ENCODE measurements at places on chromosomes 7 and 10. TPM values are rescaled to one million over a fixed set of nuclear protein-coding genes. Genes with fewer than 3 reads are reported as not detected.

DNA sequence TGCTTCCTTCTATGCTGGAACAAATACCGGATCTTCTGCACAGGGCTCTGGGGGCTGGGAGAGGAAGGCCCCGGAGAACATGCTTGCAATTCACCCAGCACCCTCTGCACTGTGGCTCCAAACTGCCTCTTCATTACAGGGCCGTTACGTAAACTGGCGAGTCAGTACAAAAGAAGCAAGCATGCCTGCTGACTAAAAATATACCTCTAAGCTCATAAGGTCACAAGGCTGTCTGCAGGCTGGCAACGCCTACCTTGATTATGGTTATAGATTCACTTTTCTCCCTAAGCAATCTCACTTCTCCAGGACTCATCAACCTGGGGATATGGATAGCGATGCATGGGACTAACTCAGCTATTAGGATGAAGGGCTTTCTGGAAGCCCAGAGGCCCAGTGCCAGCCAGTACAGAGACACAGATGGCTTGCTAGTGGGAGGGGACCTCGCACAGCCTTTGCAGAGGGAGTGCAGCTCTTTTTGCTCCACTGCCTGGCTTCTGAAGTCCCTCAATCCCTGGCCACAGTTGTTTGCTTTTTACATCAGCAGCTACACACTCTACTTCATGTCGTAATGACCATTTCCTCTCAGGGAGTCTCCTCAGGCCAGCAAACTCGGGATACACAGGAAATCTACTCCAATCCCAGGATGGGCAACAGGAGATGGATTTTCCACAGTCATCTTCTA is 96.1 kb downstream of the SH3PXD2A start:
- DNase-seq, result peak; percentile 25

GRCh38 chr7:156582591-156583123 is 57.9 kb upstream of the RNF32 start:
- DNase-seq, result no peak

DNA sequence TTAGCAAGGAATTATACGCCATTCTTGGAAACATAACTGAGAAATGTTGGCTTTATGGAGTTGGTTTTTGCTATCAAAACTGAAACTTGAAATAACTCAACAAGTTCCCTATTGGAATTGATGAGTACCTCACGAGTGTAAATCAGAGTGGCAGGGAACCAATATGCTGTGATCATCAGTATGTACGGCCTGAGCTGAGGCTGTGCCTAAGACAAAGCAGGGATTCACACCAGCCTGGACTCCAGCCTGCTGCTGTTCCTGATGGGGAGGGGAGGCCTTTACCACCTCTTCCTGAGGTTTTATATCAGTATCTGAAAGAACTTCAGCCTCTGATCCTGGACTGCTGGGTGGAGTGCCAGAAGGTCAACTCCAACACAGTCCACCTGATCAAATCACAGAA is 52.7 kb downstream of the CRTAC1 start:
- DNase-seq, result no peak

- no peak for DNase-seq
Observed at GRCh38 chr7:81956520-81956919, 186.7 kb upstream of the HGF start.

GRCh38 chr10:133403784-133404183 is 9.8 kb downstream of the MTG1 start:
- DNase-seq, result no peak

DNA sequence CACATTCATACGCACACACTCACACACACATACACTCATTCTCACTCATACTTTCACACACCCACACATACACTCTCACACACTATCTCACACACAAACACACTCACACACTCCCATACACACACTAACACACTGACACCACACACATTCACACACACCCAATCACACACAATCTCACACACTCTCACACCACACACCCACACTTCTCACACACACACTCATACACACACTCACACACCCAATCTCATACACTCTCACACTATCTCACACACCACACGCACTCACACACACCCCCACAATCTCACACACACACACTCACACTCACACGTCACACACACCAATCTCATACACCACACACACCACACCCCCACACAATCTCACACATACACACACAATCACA is 71.0 kb downstream of the GLRX3 start:
- no peak for DNase-seq

GRCh38 chr7:103349805-103350204 is 2.4 kb downstream of the PSMC2 start:
- no peak for DNase-seq

GRCh38 chr7:155348806-155349205 is 51.1 kb downstream of the INSIG1 start:
- DNase-seq, result no peak

DNA sequence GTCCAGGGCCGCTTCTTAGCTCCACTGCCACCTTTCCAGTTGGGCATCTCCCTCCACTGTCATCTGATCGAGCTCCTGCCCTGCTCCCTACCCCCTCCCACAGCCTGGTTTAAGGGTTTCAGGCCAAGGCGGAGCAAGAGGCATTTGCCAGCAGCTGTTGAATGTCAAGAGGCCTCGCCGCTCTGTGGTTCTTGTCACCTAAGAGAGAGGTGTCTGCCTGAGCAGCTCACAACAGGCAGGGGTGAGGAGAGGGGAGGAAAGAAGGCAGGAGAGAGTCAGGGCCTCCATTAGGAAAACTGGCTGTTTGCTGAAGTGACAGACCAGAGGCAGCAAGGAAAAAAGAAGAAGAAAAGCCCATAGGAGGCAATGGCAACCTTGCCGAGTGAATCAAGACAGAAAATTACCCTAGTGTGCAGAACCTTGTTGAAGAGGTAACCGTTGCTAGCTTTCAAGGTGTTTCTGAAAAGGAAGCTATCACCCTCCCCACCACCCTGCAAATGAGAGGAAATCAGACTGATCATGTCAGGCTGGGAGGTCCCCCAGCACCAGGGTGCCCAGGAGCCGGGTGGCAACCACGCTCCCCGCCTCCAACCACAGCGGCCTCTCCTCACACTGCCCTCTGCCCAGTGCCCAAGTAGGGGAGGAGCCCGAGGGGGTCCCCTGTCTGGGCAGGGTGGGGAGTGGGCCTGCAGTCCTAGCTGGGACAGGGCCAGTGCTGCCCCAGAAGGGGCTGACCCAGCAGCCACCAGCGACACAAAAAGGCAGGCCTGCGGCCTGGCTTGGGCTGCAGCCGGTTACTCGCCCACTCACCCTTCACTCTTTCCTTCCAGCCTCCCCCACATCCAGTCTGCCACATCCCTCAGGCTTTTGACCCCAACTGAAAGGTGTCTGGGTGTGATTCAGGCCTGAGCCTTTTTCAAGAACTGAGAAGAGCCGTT is 7.1 kb downstream of the GATA3 start:
- no peak for DNase-seq

GRCh38 chr7:52507546-52508255 is 527.7 kb upstream of the POM121L12 start:
- no peak for DNase-seq

DNA sequence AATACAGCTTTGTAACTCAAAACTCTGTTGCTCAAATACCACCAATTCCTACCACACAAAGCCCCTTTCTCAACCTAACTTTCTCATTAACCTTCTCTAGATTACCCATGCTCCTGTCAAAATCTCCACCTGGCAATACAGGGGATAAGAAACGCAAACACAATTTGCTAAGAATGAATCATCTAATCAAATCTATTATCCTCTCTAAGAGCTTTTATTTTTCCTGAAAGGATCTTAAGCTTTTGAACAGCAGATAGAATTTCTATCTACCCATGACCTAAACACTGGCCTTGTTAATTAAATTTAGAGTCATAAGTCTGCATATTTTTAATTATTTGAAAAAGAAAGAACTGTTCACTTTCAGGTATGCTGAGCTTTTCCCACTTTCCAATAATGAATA is 98.3 kb downstream of the HBP1 start:
- DNase-seq, result no peak

DNA sequence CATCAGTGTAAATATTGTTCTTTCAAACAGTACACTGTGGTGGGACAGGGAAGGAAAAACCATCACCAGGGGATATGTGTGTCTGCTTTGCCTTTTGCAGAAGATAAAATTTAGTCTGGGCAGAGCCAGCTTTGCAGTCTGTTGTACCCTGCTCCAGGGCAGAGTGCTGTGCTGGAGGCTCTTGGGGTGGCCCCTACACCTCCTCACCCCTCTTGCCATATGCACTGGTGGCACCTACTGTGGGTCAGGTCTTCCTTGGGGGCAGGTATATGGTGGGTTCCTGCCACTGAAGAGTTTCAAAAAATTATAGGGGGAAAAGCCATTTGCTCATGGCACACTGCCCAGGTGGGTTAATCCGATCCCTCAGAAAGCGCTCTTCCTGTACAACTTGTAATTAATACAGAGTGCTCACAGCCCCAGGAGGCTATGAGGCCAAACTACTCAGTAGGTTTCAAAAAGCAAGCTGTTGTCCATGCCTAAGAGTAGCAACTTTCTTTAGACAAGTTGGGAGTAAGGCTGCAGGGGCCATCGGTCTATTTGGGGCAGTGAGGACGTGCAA is 112.7 kb upstream of the BMPER start:
- DNase-seq, result no peak

GRCh38 chr7:122883049-122883680 is 3.1 kb downstream of the CADPS2 start:
- DNase-seq, result no peak

DNA sequence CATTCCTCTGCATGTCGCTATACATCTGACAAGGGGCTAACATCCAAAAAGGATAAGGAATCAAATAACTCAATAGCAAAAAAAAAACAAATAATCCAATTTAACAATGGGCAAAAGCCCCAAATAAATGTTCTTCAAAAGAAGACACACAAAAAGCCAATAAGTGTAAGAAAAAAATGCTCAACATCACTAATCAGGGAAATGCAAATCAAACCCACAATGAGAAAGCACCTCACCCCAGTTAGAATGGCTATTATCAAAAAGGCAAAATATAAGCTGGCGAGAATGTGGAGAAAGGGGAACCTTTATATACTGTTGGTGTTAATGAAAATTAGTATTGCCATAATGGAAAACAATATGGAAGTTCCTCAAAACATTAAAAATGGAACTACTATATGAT is 14.3 kb downstream of the ARHGAP12 start:
- no peak for DNase-seq

DNA sequence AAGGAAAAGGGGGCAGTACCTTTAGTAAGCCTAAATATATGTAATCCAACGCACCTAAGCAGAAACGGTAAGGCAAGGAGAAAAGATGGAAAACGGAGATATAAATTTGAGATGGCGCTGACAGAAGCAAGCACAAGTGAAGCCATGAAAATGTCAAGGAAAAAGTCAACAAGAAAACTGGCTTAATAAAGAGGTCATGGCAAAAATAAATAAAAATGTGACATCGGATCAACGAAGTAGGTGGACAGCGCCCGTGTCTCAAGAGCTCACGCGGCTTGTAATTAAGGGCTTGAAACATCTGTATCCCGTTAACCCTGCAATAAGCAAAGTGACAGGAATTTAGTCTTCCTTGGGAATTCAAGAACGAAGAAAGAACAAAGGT is 611 bp downstream of the NDUFA5 start:
- no peak for DNase-seq

DNA sequence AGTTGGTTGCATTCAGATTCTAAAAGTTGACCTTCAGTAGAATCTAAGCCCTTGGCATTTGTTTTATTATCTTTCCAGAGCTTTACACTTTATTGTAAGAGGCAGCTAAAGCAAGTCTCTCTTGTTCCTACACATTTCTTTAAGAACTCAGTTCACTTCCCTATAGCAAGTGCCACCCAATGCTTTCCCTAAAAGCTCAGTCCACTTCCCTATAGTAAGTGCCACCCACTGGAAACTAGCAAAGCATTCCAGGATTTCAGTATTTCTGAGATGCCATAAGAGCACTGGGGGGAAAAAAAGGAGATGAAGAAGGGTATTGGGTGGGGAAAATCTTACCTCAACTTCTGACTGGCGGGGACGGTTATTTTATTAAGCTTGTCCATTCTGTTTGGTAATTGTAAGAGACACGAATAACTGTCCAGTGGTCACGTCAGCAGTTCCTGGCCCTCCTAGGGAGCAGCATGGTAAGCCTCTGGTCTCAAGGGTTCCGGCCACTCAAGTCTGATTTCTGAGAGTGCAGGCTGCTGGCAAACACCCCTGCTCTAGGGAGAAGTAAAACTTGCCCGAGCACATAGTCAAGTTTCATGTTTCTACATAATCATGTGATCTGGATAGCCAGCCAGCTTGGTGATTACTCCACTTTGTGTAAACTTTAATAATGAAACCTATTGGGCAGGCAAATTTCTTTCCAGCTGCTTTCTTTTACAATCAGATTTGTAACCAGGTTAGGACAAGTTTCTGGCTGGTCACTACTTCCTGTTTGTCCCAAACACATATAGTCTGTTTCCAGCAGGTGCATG is at the start of gene BLNK:
TSS of gene BLNK (minus strand) at position 554 of the 800 bp plus-strand sequence. CDS start at position 383, 171 bp downstream.
- DNase-seq, result no peak

DNA sequence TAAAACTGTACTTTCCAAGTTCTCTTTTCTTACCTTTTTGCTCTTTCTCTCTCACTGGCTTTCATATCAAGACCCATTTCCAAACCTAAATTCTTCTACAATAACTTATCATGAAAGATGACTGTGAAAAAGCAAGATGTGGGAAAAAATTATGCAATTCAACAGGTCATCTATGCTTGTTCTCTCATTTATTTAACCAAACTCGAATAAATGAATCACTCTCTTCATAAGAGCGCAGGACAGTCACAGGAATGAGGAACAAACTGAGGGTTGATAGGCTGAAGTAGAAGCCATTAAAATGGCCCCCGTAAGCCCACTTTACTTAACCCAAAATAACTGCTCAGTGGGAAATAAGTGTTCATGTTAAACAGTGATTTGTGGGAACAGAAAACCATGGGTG is 1289.7 kb upstream of the SORCS1 start:
- no peak for DNase-seq

GRCh38 chr10:34814913-34815184 is 247 bp downstream of the PARD3 start:
- no peak for DNase-seq

GRCh38 chr7:91668217-91668616 is 212.3 kb downstream of the MTERF1 start:
- no peak for DNase-seq

GRCh38 chr7:27248911-27249723 is 6.5 kb downstream of the EVX1 start:
- DNase-seq, result no peak

DNA sequence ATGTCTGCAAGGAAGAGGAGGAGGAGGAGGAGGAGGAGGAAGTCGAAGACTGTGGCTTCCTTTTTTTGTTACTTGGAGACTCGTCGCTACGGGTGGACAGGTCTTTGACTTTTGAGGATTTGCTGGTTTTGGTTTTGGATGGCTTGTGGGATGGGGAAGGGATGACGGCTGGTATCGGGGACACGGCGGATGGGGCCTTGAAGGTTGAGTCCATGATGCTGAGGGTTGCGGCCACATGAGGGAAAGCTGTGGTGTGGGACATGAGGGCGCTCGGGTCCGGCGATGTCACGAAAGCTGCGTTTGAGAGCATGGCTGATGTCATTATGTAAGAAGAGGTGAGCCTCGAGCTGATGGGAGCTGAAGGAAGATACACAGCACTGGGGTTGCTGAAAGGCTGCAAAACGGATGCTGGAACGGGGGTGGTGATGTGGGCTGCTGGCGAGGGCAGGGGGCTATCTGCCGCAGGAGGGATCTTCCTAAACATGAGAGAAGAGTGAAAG is 33.1 kb upstream of the EFCAB10 start:
- no peak for DNase-seq

The POMZP3 gene
- 3.2 TPM for polyA plus RNA-seq

The AQP1 gene
- polyA plus RNA-seq, result 3.9 TPM

The SPAM1 gene
- not detected for polyA plus RNA-seq

The FMC1 gene
- polyA plus RNA-seq, result 12.1 TPM

The SDK1 gene
- polyA plus RNA-seq, result 0.01 TPM

The DNAH11 gene
- 0.87 TPM for polyA plus RNA-seq

The GPR37 gene
- 0.25 TPM for polyA plus RNA-seq

The HYAL4 gene
- not detected for polyA plus RNA-seq

The KCNMA1 gene
- 21.4 TPM for polyA plus RNA-seq

All from BJ (cell line).